ENCODE measurements at places on chromosomes 6 and 20.

- no peak for DNase-seq
Observed at GRCh38 chr6:161010418-161010817, 18.8 kb downstream of the MAP3K4 start.

GRCh38 chr6:3579652-3580175 is 122.9 kb upstream of the SLC22A23 start:
- no peak for DNase-seq

DNA sequence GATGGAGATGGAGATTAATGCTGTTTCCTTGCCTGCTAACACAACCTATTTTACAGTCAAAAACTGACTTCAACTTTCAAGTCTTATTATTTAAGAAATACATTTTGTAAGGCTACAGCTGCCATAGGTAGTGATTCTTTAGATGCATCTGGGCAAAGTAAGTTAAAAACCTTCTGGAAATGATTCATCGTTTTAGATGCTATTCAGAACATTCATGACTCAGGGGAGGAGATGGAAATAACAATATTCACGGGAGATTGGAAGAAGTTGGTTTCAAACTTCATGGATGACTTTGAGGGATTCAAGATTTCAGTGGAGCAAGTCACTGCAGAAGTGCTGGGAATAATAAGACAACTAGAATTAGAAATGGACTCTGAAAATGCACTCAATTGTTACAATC is 174.9 kb upstream of the GGTLC1 start:
- no peak for DNase-seq

GRCh38 chr6:100235631-100236030 is 229.1 kb downstream of the SIM1 start:
- no peak for DNase-seq

DNA sequence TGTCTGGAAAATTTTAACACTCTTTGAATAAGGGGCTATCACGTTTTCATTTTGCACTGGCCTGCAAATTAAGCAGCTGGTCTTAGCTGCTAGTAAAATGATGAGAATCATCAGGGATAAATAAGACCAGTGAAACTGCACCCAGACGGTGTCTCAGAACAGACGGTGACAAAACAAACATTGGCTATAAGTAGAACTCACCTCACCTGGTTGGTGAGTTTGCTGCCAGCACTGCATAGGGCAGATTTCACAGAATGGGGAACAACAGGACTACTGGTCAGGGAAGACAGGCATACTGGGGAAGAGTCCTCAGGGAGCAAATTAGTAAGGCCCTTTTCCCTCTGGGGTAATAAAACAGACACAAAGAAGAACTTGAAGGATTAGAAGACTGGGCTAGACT is 175.9 kb upstream of the CITED2 start:
- no peak for DNase-seq

DNA sequence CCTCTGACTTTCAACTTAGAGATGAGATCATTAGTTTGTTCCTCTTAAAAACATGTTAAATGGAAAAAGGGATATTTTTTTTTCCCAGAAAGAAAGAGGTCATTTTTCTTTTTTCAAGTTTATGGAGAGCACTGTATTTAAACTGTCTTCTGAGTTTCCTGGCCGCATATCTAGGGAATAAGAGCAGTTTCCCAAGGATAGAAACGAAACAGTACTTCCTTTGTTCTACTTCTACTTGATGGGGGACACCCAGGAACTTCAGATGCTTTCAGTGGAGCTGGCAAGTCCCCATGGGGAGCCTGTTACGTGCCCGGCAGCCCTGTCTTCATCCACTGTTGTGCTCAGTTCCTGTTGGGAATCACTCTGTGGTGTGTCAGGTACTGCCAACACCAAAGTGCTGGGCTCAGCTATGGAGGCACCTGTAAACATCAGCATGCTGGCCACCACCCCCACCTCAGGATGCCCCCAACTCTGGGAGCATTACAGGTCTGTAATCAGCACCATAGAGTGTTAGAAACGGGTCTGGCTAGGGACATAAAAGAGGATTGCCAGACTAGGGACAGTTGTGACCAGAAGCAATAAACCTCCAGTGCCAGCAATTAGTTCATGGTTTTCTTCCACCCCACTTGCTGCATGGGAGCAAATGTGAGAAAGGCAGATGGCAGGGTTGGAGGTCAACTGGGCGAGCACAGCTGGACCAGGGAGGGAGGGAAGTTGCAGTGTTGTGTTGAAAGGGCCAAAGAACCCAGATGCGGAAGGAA is 221.7 kb upstream of the ECI2 start:
- DNase-seq = no peak

DNA sequence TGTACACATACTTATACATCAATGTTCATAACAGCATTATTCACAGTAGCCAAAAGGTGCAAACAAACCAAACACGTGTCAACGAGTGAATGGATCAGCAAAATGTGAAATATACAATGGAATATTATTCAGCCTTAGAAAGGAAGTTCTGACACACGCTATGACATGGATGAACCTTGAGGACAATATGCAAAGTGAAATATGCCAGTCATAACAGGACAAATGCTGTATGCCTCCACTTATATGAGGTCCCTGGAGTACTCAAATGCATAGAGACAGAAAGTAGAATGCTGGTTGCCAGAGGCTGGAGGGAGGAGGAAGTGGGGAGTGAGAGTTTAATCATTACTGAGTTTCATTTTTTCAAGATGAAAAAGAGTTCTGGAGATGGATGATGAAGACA is 37.8 kb upstream of the IGF2R start:
- DNase-seq = no peak

- DNase-seq = no peak
Observed at GRCh38 chr6:25085756-25086155, 150.0 kb upstream of the RIPOR2 start.

DNA sequence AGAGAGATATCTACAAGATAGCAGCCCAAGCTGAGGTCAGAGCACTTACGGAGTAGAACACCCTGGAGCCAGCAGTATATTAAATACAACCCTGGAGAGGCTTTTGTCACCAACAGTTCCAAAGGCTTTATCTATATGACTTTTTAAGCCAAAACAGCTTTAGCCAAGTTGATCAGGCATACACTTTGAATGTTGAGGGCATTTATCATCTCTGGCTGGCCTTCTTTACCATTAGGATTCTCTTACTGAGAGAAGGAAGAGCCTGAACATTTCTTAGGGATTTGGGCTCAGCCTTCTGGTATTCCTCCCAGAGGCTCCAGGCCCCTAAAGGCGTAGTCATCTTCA is 161.3 kb upstream of the RIMS1 start:
- DNase-seq = no peak

DNA sequence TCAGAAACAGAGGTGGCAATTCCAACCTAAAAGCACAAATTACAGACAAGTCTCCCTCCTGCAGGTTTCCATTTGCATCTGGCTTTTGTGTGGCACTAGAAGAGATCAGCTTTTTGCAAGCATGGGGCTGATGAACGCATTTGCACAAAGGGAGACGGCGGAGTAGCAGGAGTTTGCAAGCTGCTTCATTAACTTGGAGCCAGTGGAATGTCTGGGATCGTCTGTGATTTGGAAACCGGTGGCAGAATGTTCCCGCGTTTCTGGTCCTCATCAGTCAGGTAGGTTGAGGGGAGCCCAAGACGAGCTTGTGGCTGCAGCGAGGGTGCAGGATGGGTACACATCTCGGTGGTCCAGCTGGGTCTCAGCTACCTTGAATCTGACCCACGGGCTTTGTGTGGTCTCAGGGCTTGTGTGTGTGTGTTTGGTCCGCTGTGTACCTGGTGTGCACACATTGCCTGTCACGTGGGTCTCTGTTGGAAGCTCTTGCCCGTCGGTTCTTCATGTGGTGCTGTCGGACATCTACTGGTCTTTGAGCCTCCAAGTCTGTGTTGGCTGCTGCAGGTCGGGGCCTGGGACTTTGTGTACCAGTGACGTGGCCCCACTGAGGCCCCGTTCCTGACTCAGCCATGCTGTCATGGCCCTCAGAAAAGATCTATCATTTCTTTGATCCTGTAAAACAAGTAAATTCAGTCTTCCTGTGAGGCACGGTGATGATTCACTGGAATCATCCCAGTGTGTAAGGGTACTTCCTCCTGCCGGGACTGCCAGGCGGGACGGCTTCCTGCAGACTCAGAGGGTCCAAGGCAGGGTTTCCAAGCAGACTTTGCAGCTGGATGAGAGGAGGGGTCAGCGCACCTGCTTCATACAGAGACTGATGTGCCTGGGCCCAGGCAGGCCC is 12.4 kb upstream of the MYT1 start:
- DNase-seq = no peak

- no peak for DNase-seq
Observed at GRCh38 chr6:13328875-13329183, 492 bp upstream of the TBC1D7 start.

GRCh38 chr6:92538275-92538674 is 881.1 kb downstream of the EPHA7 start:
- no peak for DNase-seq

DNA sequence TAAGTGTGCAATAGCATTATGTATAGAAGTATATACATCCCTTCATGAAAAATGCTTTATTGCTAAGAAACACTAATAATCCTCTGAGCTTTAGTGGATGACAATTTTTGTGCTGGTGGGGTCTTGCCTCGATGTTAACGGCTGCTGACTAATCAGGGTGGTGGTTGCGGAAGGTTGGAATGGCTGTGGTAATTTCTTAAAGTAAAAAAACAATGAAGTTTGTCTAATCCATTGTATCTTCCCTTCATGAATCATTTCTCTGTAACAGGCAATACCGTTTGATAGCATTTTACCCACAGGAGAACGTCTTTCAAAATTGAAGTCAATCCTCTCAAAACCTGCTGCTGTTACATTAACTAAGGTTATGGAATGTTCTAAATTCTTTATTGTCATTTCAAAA is 816.5 kb upstream of the GJE1 start:
- DNase-seq = no peak

GRCh38 chr6:33790379-33790778 is 1.4 kb upstream of the LEMD2 start:
- DNase-seq = no peak

DNA sequence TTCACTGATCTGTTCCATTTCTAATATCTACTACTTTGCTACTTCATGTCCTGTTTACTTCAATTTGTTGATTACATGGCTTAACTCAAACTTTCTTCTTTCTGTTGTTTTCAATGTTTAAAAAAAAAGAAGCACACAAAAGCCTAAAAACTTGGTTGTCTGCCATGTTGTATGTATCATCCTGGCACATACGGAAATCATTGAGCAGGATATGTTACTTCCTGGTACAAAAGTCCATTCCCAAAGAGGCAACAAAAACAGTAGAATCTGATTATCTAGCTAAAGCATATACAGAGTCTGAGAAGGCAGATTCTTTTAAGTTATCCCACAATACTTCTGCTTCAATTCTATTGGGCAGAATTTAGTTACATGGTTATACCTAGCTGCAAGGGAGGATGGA is 14.5 kb upstream of the COL12A1 start:
- no peak for DNase-seq

DNA sequence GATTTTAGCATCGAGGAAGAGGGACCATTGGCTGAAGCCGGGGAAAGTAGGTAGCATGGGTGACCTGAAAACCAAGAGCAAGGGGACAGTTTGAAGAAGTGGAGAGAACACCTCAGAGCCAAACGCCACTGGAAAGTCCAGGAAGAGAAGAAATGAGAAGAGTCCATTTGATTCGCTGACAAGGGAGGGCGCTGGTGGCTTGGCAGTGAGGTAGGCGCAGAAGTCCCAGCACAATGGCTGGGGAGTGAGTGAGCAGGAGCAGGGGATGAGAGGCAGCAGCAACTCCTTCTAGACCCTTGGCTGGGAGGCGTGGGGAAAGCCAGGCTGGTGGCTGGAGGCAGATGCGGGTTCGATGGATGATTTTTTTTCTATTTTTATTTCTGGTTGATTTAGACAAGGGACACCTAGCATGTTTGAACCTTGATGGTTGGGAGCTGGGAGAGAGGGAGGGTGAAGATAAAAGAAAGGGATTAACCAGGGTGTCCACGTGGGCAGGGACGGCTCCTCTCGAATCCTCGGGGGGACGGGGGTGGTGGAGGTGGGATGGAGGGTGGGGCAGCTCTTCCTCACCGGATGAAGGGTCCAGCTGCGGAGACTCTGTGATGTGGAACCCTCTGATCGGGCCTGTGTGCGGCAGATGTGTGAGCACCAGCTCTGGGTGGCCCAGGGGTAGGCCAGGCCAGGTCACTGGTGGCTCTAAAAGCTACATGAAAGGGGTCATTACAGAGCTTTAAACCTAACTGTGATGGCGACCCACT is 164.2 kb downstream of the NFATC2 start:
- no peak for DNase-seq

DNA sequence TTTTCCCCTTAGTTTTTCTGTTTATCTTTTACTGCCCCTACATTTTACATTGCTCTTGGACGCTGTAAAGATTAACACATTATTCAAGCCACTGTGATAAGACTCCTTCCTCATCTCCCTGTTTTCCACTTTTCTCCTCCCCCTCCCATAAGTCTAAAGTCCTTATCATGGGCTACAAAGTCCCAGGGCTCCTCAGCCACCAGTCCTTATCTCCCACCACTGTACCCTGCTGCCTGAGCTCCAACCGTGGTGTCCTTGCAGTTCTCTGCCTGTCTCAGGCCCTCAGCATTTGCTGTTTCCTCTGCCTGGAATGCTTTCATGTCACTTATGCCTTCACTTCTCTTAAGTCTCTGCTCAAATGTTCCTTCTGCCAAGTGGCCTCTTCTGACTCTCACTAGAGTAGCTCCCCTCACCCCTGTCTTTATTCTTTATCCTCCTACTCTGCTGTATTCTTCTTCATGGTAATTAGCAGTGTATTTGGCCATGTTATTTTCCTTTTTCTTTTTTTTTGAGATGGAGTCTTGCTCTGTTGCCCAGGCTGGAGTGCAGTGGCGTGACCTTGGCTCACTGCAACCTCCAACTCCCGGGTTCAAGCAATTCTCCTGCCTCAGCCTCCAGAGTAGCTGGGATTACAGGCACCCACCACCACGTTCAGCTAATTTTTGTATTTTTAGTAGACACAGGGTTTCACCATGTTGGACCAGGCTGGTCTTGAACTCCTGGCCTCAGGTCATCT is 10.8 kb upstream of the LATS1 start:
- DNase-seq = no peak

- DNase-seq = peak; percentile 3
Observed at GRCh38 chr6:34074064-34074742, 71.7 kb downstream of the GRM4 start.

GRCh38 chr6:34657307-34657978 is 39.1 kb downstream of the ILRUN start:
- DNase-seq = peak; percentile 22

DNA sequence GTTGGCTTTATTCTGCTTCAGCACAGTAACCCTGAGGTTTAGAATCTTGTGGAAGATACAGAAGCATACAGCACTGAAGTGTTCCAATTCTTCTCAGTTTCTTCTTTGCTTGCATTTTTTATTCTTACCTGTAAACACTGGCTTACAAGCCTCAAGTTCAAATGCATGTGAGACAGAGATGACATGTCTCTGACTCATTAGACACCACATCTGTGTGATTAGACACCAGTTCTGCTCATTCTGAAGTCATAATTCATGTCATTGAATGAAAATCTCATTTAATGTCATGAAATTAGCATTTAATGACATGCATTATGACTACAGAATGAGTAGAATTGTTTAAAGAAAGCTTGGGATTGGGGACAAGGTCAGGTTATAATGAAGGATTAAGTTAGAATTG is 5.8 kb downstream of the GZF1 start:
- DNase-seq = no peak

DNA sequence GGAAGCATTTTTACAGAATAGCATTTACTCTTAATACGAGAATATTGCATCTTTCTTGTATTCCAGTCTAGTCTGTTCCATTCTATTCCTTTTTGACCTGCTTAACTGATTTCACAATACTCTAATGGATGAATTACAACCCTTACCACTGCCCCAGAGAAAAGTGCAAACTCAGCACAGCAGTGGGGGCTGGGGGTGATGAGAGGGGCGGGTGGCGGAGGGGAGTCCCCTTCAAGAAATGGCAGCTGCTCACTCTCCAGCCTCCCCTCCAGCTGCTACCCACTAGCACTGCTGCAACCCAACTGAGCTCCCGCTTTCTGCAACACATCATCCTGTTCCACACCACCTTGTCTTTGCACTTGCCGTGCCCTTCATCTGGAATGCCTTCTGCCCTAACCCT is 30.1 kb downstream of the PIM1 start:
- no peak for DNase-seq

Data from NCI-H1092 (cell line).